Esophagus squamous epithelium (tissue), 5 donors: ENCODE measurements at places on chromosomes 1 and 21.

GRCh38 chr1:215660259-215660658 lies 93.2 kb downstream of the KCTD3 start:
- no peak for DNase-seq

DNA sequence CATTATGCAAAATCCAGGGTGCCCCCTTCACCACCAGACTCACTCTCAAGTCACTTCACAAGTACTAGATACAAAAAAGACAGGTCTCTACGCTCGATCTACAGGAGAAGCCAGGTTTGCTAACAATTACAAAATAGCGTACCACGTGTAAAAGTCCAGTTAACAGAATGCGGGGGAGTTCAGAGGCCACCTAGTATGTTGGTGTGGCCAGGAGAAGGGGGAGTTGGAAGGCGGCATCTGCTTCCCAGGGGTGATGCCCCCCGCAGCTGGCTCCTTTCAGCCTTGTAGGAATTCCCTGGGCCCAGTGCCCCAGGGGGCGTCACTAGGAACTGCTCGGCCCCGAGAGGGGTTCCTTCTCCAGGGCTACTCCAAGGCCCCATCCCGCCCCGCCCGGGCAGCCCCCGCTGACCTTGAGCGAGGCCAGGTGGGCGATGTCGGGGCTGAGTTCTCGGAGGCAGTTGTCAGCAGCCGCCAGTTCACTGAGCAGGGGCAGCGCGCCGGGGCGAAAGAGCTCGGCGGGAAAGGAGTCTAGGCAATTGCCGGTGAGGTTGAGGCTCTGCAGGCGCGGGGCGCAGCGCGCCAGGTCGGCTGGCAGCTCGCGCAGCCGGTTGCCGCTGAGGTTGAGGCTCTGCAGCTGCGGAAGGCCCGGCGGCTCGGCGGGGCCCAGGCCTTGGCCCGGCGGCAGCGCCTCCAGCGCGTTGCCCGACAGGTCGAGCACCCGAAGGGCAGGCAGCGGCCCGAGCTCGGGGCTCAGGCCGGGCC lies 664 bp downstream of the LRRC47 start:
- DNase-seq = no peak

DNA sequence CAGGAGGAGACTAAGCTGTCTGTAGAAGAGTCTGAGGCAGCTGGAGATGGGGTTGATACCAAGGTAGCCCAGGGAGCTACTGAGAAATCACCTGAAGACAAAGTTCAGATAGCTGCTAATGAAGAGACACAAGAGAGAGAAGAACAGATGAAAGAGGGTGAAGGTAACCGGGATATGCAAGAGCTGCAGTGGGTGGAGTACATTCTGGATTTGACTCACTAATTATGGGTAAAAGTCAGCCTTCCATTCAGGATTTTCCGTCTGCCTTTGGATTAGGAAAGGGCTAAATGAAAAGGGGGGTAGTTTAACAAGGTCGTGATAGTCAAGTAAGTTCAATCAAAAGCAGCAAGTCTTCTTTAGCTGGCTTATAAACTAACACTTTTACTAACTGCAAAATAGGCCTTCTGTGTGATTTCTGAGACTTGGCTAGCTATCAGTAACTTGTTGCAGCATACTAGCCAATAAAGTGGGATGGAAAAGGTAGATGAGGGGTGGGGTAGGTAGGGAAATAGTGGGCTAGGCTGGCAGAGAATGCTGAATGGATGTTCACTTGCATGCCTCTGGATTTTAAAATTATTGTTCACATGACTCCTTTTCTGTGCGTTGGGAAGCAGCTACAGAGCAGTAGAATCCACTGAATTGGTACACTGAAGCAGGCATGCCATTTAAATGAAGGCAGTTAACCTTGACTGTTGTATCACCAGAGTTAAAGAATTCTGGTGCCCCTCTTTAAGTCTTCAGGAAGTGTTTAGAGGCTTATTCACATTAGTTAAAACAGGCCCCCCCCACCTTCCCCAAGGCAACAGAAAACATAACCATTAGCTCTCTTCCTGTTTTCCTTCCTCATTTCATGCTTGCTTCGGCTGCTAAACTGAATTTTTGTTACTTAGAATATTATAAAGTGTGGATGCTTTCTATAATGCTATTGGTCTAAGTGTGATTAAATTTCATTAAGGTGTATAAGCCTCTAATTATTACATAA lies 15.4 kb downstream of the CCDC17 start:
- no peak for DNase-seq

- no peak for DNase-seq
Observed at GRCh38 chr1:42002220-42002619, 83.5 kb upstream of the HIVEP3 start.

- DNase-seq = no peak
Observed at GRCh38 chr1:116066868-116067565, 44.2 kb upstream of the MAB21L3 start.

DNA sequence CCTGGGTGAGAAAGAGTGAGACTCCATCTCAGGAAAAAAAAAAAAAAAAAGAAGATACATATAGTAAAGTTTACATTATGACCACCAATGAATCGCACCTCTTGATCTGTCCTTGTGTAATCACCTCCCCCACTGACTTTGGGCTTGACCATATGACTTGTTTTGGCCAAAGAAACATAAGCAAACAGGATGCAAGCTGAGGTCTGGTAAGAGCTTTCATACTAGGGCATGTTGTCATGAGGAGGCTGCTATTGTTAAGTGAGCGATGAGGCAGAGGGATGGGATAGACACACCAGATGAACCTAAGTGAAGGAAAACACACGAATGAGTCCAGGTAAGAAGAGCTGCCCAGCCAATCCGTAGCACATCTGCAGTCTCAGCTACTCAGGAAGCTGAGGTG lies 10.7 kb downstream of the ENAH start:
- no peak for DNase-seq

GRCh38 chr1:246099570-246099969 lies 407.5 kb downstream of the SMYD3 start:
- no peak for DNase-seq

GRCh38 chr21:45478115-45478801 lies 64.0 kb downstream of the SLC19A1 start:
- DNase-seq = no peak

DNA sequence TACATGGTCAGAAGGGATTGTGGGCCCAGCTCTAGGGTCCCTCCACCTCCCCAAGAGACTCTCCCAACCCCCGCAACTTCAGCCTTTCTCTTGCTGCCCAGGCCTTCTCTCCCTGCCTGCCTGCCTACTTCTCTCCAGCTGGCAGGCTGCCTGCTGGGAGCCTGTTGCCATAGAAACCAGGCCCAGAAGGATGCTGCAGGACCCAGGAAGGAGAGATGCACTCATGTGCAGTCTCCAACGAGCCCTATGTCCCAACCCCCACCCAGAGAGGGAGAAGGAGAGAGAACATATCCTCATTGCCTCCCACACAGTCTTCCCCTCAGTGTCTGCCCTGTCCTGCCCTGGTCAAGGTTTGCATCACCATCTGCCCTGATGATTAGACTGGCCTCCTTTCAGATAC lies 10.8 kb upstream of the SMIM12 start:
- DNase-seq = no peak

DNA sequence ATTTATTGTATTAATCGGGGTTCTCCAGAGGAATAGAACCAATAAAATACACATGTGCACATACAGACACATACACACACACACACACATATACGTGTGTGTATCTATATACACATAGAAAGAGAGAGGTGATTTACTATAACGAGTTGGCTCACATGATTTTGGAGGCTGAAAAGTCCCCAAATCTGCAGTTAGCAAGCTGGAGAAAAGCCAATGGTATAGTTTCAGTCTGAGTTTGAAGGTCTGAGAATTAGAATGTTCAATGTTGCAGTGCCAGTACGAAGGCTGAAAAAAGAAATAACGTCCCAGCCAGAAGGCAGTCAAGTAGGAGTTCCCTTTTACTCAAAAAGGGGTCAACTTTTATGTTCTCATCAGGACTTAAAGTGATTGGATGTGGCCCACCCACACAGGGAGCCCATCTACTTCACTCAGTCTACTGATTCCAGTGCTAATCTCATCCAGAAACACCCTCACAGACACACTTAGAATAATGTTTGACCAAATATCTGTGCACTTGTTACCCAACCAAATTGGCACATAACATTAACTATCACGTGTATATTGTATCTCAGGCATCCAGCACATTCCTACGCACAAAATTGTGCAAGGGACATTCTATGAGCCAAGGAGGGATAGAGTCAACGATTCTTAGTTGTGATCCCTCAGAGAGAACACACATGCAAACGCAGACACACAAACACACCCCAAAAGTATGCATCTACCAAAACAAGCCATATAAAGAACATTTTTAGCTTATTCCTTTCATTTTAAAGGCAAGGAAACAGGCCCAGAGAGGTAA lies 195.5 kb upstream of the DUSP10 start:
- DNase-seq = no peak

- no peak for DNase-seq
Observed at GRCh38 chr1:166695115-166695514, 144.2 kb upstream of the POGK start.

DNA sequence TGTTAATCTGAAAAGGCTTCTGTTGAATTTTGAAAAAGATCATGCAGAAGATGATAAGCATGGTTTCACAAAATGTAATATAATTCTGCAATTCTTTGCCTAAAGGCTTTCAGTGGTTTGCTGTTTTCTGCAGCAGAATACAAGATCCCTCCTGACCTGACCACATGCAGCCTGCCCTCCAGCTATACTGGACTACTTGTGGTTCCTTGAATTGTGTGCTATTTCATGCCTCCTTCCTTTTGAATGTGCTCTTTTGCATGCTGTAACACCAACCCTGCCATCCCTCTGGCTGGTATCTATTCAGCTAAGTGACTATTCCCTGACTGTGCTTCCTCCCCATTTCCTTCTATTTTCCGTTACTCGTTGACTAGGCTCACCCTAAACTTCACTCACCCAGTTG lies 55.5 kb downstream of the CACNA1E start:
- DNase-seq = no peak

DNA sequence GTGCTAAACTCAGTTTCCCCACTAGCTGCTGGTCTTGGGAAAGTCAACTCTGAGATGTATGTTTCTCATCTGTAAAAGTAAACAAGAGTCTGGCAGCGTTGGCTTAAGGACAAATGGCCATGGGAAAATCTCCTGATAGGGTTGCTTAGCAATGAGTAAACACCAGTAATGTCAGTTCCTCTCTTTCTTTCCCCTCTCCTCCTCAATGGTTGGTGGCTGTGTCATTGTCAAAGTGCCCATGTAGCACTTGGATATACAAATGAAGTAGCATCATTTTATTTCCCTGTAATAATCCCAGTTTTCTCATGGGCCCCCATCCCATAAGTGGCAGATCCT lies 2.2 kb upstream of the FYB2 start:
- no peak for DNase-seq

DNA sequence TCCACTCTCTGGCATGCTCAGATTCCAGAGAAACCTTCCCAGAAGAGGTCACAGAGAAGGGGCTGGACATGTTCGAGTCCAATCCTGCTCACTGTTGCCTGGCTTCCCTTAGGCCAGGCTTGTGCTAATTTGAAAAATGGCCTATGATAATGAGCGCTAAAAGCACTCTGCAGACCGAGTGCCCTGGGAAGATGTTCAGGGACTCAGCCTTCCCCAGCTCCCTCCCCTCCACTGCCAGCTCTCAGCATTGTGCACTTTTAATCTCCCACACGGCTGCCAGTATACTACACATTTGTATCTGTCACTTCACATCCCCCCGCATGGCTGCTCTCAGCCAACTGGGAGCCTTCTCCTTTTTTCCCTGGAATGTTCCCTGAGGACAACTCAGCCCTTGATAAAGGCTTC lies 24.1 kb downstream of the FAM163A start:
- DNase-seq = no peak

DNA sequence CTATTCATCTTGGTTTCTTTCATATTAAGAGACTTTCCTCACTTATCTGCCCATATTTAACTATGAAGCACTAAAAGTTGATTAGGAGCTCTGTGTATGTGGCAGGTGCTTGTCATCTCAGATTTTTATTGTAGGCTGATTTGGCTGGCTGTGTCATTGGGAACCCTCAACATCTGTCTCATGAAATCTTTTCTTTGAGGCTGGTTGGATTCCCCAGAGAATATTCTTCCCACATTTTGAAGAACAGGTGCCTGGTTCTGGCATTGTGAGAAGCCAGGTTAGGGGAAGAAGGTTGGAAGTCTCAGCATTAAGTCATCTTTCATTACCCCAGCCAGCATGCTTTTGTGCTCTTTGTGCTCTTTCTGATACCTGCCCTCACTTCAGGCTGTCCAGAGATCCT lies 37.1 kb downstream of the EEIG2 start:
- no peak for DNase-seq

DNA sequence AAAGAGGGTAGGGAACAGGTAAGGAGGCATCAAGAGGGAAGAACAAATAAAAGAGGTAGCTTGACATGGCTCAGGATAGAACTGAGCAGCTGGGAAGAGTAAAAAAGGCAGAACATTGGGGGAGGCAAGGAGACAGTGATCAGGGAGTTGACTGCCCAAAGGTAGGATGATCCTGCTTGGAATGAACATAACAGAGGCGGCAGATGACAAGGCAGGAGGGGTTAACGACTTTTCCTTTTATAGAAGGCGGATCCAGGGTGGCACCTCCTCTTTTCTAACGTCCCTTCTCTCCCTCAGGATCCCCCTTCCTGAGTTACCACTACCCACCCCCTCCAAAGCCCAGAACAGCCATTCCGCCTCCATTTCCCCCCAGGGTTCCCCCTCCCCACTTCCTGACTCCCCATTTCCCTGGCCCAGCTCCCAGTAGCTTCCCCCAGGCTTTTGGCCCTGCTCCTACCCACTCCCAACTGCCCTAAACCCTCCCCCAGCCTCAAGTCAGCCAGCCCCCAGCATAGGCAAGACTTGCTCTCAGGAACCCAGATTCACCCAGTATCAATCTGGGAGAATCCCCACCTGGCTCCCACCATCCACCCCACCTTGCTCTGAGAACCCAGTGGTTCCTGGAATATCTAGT lies 769 bp upstream of the ADAMTS4 start:
- no peak for DNase-seq

DNA sequence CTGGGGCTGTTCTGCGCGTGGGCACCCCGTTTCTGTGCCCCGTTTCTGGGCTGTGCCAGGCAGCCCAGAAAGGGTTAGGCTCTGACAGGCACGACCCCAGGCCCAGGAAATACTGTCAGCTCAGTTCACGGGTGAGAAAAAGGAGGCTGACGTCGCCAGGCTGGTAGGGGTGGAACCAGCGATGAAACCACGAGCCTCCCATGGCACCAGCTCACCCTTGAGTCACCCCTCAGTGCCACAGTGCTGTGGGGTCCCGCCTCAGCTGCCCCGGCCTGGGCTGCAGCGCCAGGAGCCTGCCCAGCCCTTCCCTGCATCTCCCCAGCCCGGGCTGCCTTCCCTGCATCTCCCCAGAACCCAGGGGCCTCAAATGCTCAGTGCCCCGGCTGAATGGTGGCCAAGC lies 11.5 kb downstream of the MEGF6 start:
- DNase-seq = no peak
